ENCODE measurements at places on chromosomes 4 and X. TPM values are rescaled to one million over a fixed set of nuclear protein-coding genes. Genes with fewer than 3 reads are reported as not detected.

The PGAM4 gene
- total RNA-seq = not detected

The FGFBP1 gene
- not detected for total RNA-seq

The UGT8 gene
- total RNA-seq = 0.25 TPM

The GPM6B gene
- total RNA-seq = not detected

The KIT gene
- 0.65 TPM for total RNA-seq

The FANCB gene
- total RNA-seq = 9.5 TPM

The NELFA gene
- total RNA-seq = 34.2 TPM

The METTL14 gene
- 44.3 TPM for total RNA-seq

The FDCSP gene
- total RNA-seq = not detected

The SLC10A7 gene
- 18.9 TPM for total RNA-seq

- no peak for DNase-seq
Measured at GRCh38 chrX:103151799-103152198, 58.9 kb upstream of the NXF3 start.

DNA sequence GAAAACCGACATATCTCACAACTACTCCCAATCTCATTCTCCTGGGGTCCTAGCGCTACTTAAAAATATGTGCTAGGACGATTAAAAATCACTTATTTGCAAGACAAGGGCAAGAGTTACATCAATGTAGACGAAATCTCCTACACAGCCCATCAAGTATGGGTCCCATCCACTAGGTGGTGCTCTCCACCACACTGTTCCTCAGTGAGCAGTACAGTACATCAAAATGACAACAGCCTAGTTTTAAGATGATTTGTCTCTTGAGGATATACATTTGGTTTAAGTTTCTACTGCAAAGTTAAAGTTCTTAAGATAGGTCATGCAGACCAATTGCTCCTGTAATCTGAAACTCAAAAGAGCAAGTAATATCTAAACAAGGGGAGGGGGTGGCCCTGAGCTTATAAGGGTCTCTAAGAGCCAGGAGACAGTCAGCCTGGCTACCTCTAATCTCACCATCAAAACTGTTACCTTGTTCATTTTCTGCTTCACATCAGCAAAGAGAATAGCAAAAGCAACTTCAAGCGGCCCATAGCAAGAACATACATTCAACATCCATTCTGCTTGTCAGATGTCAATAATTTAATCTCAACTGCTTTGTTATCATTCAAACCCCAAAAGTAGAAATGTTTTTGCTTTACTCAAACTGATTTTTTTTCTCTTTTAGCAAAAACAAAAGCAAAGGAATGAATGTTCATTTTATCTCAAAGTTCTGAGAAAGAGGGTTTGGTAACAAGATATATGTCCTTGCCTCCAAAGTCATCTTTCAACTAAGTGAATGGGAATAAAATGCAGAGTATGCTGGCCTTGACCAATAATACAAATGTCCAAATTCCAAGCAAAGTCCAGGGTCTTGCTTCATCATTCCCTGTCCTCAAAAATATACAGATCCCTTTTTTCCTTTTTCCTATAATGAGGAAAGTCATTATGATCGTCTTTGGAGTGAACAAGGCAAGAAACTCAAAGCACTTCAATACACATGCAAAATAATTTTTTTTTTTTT, 53.1 kb downstream of the STX18 start:
- DNase-seq = peak; percentile 76

DNA sequence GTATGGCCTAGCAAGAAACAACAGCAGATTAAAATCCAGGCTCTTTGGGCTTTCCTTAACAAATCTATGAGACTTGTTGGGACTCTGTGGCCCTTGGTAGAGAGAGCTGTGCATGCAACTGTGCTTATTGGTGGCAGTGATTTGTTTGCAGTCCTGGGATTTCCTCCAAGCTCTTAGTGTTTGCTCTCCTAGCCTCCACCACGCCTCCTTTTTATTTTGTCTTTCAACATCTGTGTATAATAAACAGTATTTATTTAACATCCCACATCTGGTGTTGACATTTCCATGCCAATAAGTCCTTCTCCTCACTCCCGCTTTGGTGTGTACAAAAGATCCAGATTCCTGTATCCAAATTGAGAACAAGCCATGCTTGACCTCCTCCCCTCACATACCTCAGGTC, 3.1 kb downstream of the TNMD start:
- DNase-seq = no peak

GRCh38 chr4:186628058-186628711, 72.8 kb upstream of the MTNR1A start:
- peak; percentile 55 for DNase-seq

- no peak for DNase-seq
Measured at GRCh38 chr4:146835096-146835495, 110.6 kb downstream of the TTC29 start.

DNA sequence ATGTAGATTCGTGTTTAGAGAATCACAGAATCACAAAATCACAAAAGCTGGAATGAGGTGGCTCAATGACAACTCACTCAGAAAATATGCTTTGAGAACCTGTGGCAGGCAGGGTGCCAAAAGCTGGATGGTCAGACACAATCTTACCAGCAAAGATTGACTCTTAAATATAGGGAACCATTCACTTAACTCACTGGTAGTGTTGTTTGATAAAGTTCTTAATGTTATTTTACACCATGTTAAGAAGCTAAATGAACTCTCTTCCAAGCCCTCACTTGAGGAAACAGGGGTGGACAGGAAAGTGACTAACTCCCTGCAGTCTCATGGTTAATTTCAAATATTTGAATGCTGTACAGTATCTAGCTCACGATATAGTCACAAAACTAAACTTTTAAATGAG, 5.7 kb upstream of the SCOC start:
- DNase-seq = no peak

GRCh38 chrX:125262836-125263235, 56.8 kb upstream of the TEX13C start:
- DNase-seq = no peak

DNA sequence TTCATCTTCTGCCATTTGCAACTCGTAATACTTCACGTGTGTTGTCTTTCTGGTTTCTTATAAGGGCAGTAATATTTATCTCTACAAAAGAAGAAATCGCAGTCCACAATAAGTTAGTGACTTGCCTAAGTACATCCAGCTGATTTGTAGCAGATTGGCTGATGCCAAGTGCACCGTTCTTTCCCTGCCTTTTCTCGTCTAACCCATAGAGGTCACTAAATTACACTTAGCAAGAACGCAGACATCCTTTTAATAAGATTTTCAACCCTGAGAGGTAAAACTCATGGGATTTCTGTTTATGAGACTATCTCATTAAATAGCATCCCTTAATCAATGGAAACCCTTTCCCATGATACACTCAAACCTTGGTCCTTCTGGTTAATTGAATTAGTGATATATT, 408.6 kb upstream of the ACTRT1 start:
- DNase-seq = no peak

GRCh38 chr4:152997771-152998487, 61.8 kb downstream of the FHDC1 start:
- DNase-seq = no peak

GRCh38 chrX:145292218-145292617, 44.9 kb downstream of the SPANXN1 start:
- DNase-seq = no peak

DNA sequence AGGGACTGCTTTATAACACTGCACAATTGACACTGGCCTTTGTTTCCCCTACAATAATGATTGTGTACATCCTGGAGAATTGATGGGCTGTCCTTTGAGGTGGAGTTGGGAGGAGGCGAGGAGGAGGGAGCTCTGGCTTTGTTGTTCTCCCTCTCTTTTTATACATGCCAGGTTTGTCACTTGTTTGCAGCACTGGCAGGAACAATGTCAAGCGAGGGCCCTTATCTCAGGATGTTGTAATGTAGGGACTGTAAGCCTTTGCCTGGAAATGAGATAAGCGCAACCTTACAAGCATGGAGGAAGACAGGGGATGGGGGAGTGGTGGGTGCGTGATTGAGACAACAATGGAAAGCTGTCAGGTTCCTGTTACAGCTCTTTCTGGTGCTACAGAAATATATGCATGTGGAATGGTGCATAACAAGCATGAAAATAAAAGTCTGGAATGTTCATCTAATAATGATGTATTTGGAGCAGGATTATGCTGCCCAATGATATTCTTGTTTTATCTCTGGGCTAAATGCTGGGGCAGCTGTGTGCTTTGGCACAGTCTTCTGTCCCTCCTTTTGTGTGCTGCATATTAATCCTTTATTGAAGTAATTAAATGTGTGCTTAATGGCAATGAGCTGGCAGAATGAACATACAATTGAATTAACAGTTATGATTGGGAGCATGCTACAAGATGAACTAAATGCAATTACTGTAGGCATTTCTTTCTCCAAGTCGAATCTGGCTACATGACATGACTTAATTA, 294.4 kb downstream of the GPAT3 start:
- no peak for DNase-seq

DNA sequence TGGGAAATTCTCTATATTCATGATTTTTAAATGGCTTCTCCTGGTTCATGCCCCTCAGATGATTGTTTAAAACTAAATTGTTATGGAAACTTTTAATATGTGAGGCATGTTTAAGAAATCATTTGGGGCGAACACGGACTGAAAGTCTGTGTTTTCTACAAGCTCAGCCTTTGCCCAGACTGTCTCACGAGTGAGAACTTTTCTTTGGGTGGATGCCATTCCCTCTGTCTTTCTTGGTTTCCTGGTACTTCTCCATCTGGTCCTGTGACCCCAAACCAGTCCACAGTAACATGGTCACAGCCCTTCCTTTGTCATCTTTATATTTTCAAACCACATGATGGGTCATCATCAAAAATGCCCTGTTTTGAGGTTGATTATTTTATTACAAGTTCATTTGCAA, 186.6 kb upstream of the GNPDA2 start:
- no peak for DNase-seq

DNA sequence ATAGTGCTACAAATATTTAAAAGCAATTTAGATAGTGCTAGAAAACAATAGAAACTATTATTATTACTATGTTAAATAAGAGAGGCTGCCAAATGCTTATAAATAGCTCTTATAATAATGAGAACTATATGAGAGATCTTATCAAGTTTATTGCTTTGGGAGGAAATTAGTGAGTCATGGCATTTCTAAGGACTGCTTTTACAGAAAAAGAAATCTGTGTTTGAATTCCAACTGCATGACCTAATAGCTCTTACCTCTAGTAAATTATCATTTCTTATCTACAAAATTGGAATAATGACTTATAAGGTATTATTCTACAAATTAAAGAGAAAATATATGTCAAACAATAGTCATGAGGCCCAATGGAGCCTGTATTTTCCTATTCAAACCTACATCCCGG, 177.2 kb downstream of the GABRG1 start:
- no peak for DNase-seq

- DNase-seq = no peak
Measured at GRCh38 chr4:16116019-16116418, 32.2 kb upstream of the PROM1 start.

- no peak for DNase-seq
Measured at GRCh38 chr4:77714514-77714913, 104.7 kb downstream of the CNOT6L start.

DNA sequence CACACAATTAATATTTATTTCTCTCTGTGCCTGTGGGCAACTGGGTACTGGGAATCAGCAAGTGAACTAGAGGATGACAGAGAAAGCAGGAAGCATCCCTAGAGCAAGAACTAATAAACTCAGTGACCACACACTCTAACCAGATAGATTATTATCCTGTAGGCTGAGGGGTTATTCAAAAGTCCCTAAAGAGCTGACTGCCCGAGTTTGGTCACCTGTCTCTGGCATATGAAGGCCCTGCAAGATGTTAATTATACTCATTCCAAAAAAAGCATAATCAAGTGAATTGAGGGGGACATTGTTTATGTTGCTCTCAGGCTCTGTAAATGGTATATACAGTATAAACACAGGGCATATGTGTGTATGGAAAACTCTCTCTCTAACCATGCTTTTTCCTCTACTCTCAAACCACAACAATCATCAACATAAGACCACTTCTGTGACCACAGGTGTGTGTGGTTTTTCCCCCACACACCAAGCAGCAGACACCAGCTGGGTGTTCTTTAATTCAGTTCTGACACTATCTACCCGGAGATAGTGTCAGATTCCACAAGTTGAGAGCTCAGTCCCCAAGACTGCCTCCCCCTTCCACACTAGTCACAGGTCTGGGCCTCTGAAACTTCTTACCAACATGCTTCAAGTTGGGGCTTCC, 6.2 kb upstream of the HPSE start:
- DNase-seq = peak; percentile 54

GRCh38 chr4:180449395-180449956, 1793.7 kb upstream of the TENM3 start:
- no peak for DNase-seq

GRCh38 chr4:13653766-13654161, 26.2 kb upstream of the BOD1L1 start:
- no peak for DNase-seq

DNA sequence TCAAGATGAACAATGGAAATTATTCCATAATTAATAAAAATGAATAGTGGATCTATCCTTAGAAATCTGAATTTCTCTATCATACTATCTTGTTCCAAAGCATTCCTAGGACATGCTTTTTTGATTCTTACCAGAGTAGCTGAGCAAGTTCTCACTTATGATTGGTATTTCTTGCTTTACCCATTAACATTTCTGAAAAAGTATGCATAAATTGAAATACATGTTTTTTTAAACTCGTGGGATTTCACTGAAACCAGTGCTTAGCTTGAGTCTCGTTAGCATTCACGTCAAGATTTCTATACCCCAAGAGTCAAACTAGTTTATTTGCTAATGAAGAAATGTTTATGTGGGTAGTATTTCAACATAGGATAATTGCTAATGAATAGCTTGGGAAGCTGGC, 89.0 kb downstream of the ELOVL6 start:
- DNase-seq = no peak

- DNase-seq = no peak
Measured at GRCh38 chr4:74331252-74331651, 23.0 kb downstream of the EPGN start.

DNA sequence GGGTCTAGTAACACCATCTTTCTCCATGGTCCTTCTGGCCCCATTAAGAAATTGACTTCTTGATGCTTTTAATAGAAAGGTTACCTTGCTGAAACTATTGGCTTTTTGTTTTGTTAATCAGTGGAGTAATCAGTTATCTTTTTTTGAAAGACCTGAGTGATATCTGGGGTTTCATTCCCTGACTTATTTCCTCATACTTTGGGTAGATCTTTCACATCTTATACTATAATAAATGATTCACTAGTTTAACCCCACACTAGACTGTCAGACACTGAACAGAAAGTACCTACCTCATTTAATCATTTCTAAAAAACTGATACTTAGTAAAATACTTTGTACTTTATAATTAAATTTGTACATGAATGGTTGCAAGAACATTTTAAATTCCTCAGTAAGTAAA, 1021.1 kb downstream of the STIM2 start:
- DNase-seq = no peak
